ENCODE measurements at places on chromosomes 3 and 15.

GRCh38 chr3:45021524-45022297, 4.4 kb upstream of the CLEC3B start:
- no peaks in the 10 kb centered on the region for H3K27me3 ChIP-seq
- H3K36me3 ChIP-seq = no peaks in the 10 kb centered on the region
- no peak overlapping the region for H3K4me3 ChIP-seq
- peak; percentile 81 for DNase-seq
- H3K4me1 ChIP-seq = peaks cover 19% of the 10 kb centered on the region

DNA sequence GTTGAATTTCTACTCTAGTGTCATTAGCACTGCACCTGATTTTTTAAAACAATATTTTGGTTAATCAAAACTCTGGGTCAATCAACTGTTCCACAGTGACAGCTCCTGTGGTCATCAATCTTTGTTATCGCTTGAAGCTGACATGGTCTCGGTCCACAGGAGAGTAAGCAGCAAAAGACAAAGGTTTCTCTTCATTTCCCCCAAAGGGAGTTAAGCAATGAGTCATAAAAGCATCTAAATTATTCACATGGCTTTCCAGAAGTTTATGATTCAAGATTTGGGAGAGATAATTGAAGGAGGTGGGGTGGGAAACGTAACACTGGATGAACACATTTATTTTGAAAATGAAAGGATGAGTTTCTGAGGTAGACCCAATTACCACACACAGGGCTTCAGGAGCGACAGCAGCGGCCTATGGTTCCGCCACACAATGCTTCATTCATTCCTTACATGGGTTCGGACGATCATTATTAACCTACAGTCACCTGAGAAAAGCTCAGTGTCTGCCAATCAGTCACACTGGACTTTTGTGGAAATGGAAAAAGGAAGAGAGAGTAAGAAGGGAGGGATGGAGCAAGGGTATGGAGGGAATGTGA, 505.1 kb downstream of the FHIT start:
- H3K4me3 ChIP-seq = no peak overlapping the region
- H3K27me3 ChIP-seq = no peaks in the 10 kb centered on the region
- no peak for DNase-seq
- H3K36me3 ChIP-seq = no peaks in the 10 kb centered on the region
- H3K4me1 ChIP-seq = no peaks in the 10 kb centered on the region

GRCh38 chr3:168239287-168239686, 143.6 kb upstream of the GOLIM4 start:
- H3K27me3 ChIP-seq = no peaks in the 10 kb centered on the region
- no peaks in the 10 kb centered on the region for H3K4me1 ChIP-seq
- H3K27ac ChIP-seq = no peak overlapping the region
- H3K4me3 ChIP-seq = no peak overlapping the region

- H3K27me3 ChIP-seq = no peaks in the 10 kb centered on the region
- H3K36me3 ChIP-seq = no peaks in the 10 kb centered on the region
- no peak for DNase-seq
- no peaks in the 10 kb centered on the region for H3K4me1 ChIP-seq
- H3K27ac ChIP-seq = no peak overlapping the region
Observed at GRCh38 chr15:33200444-33200843, 5.9 kb upstream of the FMN1 start.

GRCh38 chr3:10198226-10198625, 33.5 kb downstream of the IRAK2 start:
- no peak overlapping the region for H3K27ac ChIP-seq
- no peaks in the 10 kb centered on the region for H3K4me1 ChIP-seq
- no peaks in the 10 kb centered on the region for H3K27me3 ChIP-seq
- DNase-seq = no peak
- no peak overlapping the region for H3K4me3 ChIP-seq
- no peaks in the 10 kb centered on the region for H3K36me3 ChIP-seq

DNA sequence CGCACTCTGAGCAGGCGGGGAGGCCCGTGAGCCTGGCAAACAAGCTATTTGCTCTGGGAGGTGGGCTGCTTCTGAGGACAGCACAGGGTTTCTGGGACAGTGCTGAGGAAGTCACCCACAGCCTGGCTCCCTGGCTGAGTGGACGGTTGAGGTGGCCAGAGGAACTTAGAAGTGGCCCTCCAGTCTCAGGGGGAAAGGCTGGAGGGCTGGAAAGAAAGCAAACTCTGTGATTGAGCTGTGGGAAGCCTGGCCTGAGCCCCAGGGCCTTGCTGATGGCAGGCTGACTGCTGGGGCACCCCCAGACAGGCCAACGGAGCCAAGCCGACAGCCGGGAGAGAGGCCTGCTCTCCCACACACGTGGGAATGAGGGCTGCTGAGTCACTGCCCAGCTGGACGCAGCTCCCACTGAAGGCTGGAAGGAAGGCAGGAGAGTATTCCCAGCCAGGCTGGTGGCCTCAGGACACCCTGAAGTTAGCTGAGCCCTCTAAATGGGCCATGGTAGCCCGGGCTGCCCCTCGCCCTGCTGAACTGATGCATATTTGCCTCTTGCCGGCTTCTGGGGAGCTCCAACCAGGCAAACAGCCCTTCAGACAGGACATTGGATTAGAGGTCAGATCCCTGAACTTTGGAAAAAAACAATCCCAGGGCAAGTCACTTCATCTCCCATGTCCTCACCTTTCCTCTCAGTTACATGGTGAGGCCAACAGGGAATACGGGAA, 98.0 kb upstream of the TLE3 start:
- no peaks in the 10 kb centered on the region for H3K36me3 ChIP-seq
- H3K27me3 ChIP-seq = no peaks in the 10 kb centered on the region
- DNase-seq = peak; percentile 93
- H3K27ac ChIP-seq = peak overlapping the region; percentile 31
- H3K4me3 ChIP-seq = no peak overlapping the region

DNA sequence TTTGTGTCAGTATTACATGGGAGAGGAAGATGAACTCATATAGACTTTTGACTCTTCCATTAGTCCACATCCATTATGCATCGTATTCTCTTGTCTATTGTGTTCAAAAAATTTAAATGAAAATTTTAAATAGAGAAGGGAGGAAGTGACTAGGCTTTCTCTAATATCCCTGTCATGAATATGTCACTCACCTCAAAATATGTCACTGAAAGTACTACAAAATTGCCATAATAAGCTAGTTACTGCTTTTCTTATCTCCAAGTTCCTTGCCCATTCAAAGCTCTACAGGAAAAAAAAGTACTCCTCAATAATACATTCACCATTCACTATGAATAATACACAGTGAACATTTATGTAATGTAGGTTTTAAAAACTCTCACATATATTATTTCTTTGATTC, 22.3 kb upstream of the GHSR start:
- no peak overlapping the region for H3K27ac ChIP-seq
- H3K27me3 ChIP-seq = no peaks in the 10 kb centered on the region
- no peak overlapping the region for H3K4me3 ChIP-seq
- no peaks in the 10 kb centered on the region for H3K4me1 ChIP-seq

DNA sequence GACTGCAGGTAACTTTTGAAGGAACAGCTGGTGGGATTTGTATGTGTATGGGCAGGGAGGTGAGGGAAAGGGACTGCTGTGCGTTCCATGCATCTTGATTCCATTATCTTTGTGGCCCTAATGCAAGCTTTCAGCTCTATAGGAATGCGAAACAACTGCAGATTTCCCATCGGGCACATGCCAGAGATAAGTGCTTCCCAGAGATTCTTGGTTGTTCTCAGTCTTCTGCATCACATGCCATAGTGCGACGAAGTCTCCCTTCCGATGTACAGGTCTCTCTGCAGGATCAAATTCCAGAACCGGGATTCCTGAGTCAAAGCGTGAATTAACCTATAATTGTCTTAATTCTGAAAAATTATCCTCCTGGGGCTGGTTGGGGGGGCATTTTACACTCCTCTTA, 72.6 kb upstream of the NSMCE3 start:
- no peak for DNase-seq
- no peaks in the 10 kb centered on the region for H3K27me3 ChIP-seq
- peaks cover 17% of the 10 kb centered on the region for H3K4me1 ChIP-seq

GRCh38 chr3:88364926-88365325, 215.2 kb downstream of the C3orf38 start:
- H3K27ac ChIP-seq = no peak overlapping the region
- DNase-seq = no peak
- no peak overlapping the region for H3K4me3 ChIP-seq
- H3K27me3 ChIP-seq = no peaks in the 10 kb centered on the region
- H3K36me3 ChIP-seq = no peaks in the 10 kb centered on the region

DNA sequence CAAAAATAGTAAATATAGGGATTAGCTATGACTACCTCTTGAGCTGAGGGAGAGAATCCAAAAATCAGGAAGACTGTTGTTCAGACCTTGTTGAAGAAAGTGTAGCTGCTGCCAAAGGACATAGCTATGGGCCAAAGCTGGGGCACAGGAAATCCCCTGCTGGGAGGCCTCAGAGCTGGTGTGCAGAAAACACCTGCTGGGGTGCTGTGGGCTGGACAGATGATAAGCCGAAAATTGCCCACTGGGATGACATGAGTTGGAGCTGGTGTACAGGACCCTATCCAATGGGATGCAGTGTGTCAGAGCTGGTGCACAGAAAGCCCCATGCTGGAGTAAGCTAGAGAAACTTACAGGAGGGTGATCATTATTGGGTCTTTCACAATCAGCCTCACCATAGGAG, 121.9 kb downstream of the NEO1 start:
- no peaks in the 10 kb centered on the region for H3K27me3 ChIP-seq
- no peak overlapping the region for H3K27ac ChIP-seq
- H3K4me1 ChIP-seq = no peaks in the 10 kb centered on the region
- H3K4me3 ChIP-seq = no peak overlapping the region
- peaks cover 26% of the 10 kb centered on the region for H3K36me3 ChIP-seq

DNA sequence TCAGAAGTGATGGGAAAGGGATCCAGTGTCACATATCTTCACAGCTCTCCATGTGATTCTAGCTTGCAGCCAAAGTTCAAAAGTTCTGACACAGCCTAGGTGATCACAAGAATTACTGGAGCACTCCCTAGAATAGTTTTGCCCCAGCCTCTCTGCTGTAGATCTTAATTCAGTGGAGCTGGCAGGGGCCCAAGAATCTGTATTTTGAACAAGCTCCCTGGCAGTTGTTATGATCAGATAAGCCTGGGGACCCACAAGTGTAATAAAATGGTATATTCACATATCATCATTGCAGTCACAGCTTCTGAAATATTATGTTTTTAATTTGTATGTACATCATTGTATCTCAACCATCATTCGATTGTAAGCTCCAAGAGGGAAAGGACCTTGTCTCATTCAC, 62.3 kb downstream of the NOX5 start:
- H3K4me1 ChIP-seq = peaks cover 20% of the 10 kb centered on the region
- peaks cover 12% of the 10 kb centered on the region for H3K27me3 ChIP-seq
- H3K27ac ChIP-seq = no peak overlapping the region
